ENCODE measurements at places on chromosomes 7 and 10.

- no peak for DNase-seq
These were observed 214.8 kb downstream of the TMEM178B start for GRCh38 chr7:141288626-141289025.

DNA sequence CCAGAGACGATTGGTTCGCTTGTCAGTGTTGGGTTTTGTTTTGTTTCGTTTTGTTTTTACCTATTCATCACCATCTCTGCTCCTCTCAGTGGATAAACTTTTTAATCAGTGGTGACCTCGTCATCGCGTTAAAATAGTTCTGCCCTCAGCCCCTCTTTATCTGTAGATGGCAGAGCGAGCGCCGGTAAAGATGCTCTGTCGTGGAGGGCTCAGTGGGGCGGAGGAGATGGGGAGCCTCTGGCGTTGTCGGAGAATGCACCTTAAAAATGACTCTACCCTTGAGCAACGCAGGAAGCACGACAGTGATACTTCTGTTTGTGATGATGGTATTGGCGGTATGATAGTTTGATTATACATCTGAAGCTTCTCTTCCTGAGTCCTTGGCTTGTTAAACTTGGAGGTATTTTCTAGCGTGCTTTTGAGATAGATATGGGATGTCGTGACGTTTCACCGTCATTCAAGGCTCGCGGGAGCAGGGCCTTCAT is 554 bp downstream of the CSGALNACT2 start:
- no peak for DNase-seq

- peak; percentile 68 for DNase-seq
These were observed 6.3 kb upstream of the ZNF503 start for GRCh38 chr10:75407713-75408508.

DNA sequence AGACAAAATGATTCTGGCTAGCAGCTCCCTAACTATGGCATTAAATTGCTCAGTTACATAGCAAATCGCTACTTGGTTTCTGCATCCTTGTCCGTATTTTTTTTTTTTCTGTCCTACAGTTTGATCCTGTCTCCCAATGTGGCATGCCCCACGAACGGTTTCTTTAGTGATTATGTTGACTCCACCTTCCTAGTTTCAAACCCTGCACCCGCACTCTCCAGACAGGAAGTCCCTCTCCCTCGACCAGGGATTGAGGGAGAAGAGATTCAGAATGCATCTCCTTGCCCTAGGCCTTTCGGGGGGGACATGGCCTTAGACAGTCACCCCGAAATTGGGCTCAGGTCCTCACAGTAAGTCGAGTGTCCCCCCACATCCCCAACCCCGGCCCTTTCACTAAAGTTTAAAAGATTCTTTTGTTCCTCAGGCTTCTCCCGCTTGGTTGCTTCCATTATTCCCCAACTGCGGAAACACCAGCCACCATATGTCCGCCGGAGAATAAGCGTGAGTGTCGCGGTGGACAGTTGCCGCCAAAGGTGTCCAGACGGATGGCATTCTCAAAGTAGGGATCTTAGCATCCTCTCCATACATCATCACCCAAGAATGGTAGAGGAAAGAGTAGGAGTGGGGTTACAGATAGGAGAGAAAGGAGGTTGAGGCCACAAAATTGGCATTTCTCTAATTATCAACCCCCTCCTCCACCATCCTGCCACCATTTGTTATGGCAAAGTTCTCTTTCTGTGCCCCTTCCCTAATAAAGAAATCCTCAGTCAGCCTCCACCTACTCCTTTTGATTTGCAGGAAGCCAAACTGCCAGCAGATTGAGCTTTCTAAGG is 7.3 kb downstream of the EVX1 start:
- DNase-seq = no peak
